ENCODE measurements at places on chromosomes 2 and 18.

- no peak for DNase-seq
These were observed 97.1 kb downstream of the INHBB start for GRCh38 chr2:120442923-120443571.

DNA sequence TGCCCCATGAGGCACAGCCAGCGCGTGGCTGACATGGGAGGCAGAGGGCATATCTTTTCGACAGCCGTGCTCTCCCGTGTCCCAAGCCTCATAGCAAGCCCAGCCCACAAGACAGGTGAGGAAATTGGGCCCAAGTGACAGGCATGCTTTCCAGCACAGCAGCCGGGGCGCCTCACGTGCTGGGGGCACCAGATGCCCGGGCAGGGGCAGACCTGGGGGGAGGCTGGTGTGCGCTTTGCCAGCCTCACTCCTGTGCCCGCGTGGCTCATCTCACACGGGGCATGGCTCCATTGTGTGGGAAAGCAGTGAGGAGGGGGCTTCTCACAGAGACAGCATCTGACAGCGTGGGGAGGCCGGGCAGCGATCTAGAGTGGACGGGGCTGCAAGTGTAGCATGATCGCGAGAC is 93.2 kb downstream of the USP40 start:
- DNase-seq = no peak

DNA sequence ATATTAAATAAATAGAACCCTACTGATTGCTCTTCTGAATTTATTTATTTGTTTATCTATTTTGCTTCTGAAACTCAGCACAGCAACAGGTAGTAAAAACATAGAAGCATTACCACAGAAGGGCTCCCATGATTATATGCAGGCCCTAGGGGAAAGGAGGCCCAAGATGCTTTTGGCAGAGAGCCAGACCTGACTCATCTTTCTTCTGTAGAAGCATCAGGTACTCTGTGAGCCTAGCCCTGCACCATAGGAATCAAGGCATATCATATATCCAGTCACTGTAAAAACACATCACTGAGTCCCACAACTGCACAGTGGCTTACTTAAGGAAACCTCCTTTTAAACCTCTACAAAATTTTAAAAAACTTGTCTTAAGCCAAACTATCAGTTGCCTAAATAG is 1.8 kb downstream of the SCN9A start:
- DNase-seq = no peak

- DNase-seq = no peak
These were observed 127.3 kb downstream of the TMEM163 start for GRCh38 chr2:134591526-134591925.

DNA sequence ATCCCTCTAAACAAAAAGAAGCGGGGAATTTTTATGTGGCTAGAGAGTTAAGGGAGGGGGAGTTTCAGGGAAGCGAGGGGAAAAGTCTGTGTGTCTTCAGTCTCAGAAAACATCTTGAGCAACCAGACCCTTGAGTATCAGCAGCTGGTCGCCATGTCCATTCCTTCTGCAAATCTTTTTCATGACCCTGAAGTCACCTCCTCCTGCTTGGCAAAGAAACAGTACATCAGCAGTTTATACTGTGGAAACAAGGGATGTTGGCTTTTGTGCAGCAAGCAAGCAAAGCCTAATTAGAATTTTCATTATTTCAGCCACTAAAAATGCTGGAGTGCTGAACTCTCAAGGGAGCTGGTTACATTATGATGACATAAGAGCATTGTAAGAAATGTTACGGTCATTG is 187.4 kb upstream of the SLC8A1 start:
- no peak for DNase-seq

DNA sequence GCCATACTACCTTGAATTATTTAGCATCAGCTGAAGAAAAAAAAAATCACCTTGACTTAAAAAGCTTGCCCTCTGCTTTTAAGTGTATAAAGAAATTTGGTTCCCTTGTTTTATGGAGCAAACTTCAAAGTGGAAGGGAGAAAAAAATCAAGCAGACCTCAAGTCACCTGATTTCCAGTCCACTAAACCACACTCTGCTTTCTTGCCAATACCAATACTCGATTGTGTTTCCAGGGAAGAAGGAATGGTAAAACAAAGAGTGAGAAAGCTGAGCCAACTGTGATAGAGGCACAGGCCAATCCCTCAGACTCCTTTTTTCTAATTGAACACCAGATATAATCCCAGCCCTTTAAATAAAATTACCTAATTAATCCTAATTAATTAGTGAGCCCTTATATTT is 587.3 kb downstream of the ARHGAP15 start:
- DNase-seq = no peak

- no peak for DNase-seq
These were observed 126.8 kb downstream of the MARCHF4 start for GRCh38 chr2:216245391-216245975.

Measured in thoracic aorta (tissue), 2 donors.